ENCODE measurements at places on chromosomes 1 and 21.

DNA sequence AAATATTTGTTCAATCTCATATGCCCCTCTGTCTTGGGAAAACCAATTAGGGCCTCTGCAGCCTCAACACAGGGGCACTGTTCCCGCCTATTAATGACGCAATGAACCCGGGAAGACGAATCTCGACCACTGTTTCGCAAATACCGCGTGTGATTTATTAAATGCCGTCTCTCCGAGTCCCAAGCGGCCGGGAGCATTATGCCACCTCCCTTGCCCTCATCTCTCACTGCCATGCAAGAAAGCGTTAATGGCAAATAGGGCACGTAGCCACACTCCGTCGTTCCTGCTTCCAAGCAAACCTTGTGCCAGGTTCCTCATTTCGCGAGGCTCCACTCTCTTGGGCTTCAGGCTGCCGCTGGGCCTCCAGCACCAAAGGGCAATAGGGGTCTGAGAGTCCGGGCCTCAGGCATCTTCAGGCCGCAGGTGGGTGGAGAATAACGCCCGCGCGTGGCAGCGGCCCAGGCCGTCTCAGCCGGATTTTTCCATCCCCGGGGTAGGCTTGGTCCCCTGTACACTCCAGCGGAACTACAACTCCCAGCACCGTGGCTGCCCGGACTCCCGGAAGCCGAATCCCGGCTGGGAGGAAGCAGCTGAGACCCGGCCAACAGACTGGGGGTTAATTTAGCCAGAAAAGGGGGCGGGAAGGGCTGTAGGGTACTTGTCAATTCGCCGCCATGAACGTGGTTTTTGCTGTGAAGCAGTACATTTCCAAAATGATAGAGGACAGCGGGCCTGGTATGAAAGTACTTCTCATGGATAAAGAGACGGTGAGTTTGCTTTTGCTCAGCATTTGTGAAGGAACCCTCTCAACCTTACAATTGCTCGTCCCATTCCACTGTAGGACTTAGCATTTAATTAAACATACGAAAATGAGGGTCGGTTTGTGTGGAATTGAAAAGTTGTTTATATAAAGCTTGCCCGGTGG, at the start of gene VPS45:
Gene VPS45, plus strand, starts transcription at position 593 of the 925 bp plus-strand sequence. Its CDS starts 82 bp downstream, at position 675.
- DNase-seq: peak; percentile 90

DNA sequence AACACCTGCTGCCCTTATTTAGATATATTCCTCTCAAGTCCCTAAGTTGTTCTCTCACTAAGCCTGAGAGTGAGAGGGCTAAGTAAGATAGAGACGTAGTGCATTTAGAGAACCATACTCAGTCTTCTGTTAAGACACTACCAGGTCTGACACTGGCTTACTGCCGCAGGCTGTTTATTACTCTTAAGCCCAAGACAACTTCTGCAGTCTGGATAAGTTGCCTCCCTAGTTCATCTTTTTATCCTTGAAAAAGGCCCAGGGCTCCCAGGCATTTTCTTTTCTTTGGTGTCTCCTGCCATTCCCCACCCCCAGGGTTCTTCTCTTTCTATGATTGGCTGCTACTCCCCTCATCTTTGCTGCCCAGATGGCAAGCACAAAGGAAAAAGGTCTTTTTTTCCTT, 38.7 kb downstream of the CACHD1 start:
- peak; percentile 35 for DNase-seq

DNA sequence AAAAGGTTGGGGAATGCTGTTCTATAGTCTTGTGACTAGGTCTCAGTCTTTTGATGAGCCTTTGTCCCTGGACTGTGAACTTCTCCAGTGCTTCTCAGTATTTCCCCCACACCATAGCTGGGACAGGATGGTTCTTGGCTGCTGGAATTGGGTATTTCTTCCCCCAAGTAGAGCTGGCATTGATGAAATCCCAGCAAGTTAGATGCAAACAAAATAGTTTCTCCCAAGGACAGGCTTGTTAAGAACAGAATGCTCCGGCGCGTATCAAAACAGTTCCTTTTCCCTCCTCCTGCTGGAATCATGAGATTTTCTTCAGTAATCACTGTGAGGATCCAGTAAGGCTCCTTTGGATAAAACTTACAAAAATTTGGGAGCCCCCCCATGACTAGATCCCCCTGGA, 162.6 kb downstream of the PIK3R3 start:
- DNase-seq: no peak

- DNase-seq: peak; percentile 53
These were observed 80.0 kb upstream of the CNTN2 start for GRCh38 chr1:204962742-204963632.

- peak; percentile 70 for DNase-seq
These were observed 140.1 kb upstream of the FMN2 start for GRCh38 chr1:239951511-239952140.

- peak; percentile 55 for DNase-seq
These were observed 855 bp upstream of the IVNS1ABP start for GRCh38 chr1:185317886-185318310.
